GM06990 (cell line): ENCODE measurements at places on chromosomes 7 and 10.

GRCh38 chr10:86346799-86347665, 19.6 kb downstream of the GRID1 start:
- no peak for DNase-seq

DNA sequence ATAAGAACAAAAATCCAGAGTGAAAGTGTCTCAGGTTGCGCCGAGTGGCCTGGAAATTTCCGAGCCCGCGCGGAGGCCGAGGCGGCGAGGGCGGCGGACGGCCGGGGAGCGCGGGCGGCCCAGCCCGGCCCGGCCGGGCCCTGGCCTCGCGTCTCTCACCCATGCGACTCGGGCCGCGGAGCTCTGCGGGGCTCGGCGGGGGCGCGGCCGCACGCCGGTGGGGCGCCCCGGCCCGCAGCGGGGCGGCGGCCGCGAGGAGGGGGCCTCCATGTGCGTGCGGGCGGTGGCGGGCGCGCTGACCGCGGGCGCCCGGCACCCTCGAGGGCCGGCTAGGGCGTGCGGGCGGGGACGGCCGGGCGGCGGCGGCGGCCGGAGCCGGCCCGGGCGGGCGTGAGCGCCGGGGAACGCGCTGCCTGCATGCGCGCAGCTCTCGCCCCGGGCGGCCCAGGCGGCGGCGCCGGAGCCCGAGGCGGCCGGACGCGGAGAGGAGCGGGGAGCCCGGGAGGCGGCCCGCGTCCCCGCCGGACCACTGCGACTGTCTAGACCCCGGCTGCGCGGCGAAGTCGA, 302 bp upstream of the EN2 start:
- DNase-seq = no peak

DNA sequence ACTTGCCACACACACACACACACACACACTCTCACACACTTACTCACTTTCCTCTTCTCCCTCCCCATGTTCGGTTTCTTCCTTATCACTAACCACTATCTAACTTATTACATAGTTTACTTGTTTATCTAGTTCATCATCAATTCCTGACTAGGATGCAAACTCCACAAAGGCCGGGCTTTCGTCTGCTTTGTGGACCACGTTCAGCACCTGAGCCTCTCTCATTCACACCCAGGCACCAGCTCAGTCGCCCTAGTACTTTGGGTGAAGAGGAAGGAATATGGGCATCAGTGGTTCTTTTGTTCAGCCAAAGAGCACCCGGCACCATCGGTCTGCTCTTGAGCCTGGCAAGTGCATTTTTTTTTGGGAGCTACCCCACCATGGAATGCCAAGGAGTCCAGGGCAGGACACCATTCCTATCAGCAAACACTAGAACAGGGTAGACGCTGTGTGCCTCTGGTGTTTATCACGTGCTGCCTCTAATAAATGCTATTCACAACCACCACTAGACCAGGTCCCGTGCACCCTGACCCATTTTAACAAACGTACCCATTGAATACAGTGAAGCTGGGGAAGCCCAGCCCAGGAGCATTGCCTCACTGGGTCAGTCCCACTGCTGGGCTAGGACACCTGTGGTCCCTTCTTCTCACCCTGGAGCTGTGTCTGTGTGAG, 2.2 kb downstream of the C10orf67 start:
- DNase-seq = no peak

- no peak for DNase-seq
These were observed 29.9 kb upstream of the IFRD1 start for GRCh38 chr7:112420236-112420861.

GRCh38 chr7:27083646-27084045, 12.2 kb downstream of the HOXA1 start:
- no peak for DNase-seq

GRCh38 chr7:14626076-14626475, 276.5 kb downstream of the DGKB start:
- DNase-seq = no peak

- DNase-seq = no peak
These were observed 5.7 kb downstream of the HIP1 start for GRCh38 chr7:75732764-75733630.

DNA sequence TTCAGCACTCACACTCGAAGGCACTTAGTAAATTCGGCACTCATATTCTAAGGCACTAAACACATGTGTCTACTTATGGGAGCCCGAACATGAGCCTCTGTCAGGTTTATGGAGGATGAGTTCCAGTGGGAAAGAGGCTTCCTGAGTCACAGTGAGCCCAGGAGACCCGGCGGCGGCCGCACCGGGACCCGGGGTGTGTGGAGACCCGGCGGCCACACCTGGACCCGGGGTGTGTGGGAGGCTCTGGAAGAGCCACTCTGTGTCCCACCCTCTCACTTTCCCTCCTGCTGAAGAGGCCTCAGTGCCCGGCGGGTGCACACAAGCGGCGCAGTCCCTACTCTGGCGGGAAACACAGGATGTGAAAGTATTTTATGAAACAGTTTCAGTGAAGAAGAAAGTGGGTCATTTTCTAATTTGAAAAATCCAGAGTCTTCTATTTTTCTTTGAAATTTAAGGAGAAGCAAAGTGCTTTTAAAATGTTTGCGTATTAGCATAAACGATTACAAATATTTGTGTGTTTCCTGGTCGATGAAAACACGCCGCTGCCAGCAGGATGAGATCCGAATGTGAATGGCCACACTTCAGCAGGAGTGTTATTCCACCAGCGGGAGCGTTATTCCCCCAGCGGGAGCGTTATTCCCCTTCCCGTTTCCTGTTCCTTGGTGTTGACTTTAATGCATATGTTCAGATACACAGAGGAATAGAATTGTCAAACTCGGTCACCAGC, 625.1 kb downstream of the DNAJB6 start:
- DNase-seq = no peak

- DNase-seq = no peak
These were observed 213.5 kb upstream of the TMEM229A start for GRCh38 chr7:124246262-124246863.

- DNase-seq = no peak
These were observed 338 bp downstream of the SDK1 start for GRCh38 chr7:3301449-3301731.

DNA sequence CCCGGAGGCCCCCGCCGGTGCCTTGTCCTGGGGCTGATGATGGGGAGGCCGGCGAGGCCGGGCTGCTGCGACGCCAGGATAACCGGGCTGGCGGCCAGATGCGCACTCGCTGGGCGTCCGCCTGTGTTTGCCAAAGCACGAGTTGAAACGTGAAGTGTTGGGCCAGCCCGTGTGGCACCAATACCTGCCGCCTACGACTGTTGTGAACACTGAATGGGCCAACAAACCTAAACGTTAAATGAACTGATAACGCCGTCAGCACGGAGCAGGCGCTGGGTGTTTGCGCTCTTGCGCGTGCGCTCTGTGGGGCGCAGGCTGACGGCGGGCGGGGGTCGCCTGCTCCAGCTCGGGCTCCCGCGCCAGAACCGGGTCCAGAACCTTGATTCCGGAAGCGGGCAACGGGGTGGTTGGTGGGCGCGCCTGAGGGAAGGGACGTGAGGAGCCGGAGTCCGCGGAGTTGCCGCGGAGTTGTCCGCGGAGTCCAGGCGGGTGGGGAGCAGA, 658 bp downstream of the CYP2E1 start:
- no peak for DNase-seq

DNA sequence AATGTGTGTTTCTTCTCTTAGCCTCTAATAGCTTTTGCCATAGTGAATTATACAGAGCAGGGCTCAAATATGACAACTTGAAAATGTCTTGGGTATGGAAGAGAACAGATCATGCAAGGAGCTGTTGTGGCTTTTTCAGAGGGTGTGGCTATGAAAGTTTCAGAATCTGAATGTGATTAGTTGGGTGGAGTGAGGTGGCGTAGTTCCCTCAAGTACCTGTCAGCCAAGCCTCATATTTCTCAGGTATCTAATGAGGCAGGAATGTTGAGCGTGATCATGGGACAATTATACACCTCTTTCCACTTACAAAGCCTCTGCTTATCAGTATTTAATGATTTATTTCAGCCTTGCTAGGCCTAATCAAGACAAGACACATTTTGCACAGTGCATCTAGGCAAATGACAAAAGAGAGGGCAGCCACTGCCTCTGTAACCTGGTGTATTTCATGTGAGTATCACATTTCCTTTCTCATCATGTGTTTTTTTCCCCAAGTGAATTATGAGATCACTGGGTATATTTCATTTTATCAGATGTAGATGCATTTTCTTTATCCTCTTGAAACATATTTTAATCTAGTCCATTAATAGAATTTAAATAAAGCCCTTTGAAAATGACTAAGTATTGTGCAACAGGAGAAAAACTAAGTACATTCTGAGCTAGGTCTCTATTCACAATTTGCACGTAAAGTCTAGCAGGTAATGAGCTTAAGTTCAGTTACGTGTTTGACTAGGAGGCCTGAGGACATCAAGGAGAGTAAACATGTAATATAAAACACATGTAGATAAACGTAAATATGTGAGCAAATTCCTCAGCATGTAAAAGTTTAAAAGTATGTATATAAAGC, 644.4 kb upstream of the IGFBP3 start:
- no peak for DNase-seq

DNA sequence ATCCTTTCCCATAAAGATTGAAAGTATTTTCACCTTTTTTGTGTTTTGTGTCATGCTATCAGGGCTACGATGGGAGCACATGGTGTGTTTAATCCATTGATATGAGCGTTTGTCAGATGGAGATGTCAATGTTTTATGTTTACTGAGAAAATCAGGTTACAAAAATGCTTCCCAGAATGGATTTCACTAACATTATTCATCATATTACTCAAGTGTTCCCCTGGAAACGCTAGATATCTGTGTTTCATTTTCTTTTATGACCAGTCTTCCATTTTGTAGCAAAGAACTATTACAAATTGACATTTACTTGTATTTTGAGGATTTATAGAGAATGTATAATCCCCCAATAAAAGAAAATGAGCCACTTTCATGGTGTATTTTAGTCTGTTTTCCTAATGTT, 293.5 kb upstream of the AKR1E2 start:
- no peak for DNase-seq

- no peak for DNase-seq
These were observed 45.1 kb downstream of the NOD1 start for GRCh38 chr7:30433506-30433905.

- DNase-seq = no peak
These were observed 228.0 kb downstream of the ELFN1 start for GRCh38 chr7:1897861-1898627.
